ENCODE measurements at places on chromosomes 16 and 17.

DNA sequence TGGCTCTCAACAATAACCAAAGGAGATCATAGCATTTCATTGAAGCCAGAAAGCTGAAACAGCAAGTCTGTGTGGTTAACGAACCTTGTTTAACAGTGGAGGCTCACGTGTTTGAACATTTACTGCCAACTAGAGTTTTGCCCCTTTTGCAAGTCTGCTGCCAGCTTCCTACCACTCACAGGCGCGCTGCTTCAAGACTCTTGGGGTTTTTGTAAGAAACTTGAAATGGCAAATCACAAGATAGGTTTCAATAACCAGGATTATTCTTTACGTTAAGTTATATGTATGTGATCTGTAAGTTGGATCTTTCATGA, 1.2 kb downstream of the SNTB2 start:
- DNase-seq: peak; percentile 29

GRCh38 chr17:63246344-63246743, 199.8 kb downstream of the CYB561 start:
- DNase-seq: no peak

GRCh38 chr17:32117399-32117798, 24.9 kb upstream of the RHOT1 start:
- DNase-seq: peak; percentile 57

- DNase-seq: no peak
Observed at GRCh38 chr17:5344914-5345313, 62.8 kb downstream of the RABEP1 start.

DNA sequence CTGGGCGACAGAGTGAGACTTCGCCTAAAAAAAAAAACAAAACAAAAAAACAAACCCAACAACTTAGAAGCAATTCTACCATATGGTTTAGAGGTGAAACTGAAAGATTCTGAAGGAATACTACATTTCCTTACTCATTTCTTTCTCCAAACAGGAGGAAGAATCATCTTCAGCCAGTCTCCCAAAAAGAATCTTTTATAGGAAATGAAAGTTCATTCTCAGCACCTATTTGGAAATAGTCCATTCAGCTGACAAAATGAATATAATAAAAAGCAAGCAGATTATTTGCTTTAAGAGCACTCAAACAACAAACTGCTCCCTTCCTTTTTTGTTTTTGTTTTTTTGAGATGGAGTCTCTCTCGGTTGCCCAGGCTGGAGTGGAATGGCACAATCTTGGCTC, 17.7 kb downstream of the GRB2 start:
- no peak for DNase-seq

DNA sequence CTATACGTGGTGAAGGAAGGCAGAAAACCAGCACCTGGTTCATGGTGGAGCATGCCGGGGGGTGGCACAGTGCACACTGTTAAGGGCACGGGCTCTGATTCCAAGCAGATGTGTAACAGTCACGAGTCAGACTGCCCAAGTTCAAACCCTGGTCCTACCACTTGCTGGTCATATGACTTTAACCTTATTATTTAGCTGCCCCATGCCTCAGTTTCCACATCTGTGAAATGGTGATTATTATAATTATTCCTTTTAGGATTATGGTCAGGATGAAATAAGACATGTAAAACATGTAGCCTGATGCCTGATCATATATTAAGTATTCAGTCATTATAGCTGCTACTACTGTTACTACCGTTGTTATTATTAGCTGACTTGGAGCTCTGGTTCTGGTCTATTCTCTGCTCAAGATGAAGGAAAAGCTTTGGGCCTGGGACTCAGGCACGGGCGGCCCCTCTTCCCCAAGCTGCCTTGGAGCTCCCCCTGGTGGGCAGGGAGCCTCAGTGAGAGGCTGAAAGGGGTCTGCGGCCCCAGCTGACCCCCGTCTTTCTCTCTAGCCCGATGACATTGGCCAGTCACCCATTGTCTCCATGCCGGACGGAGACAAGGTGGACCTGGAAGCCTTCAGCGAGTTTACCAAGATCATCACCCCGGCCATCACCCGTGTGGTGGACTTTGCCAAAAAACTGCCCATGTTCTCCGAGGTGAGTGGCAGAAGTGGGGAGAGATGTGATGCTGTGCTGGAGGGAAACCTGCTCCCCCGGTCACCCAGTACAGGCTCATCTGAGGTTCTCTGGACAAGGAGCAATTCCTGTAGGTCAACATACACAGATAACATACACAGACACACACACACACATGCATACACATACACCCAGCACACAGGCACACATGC, 14.0 kb downstream of the NR1D1 start:
- DNase-seq: peak; percentile 55

- DNase-seq: no peak
Observed at GRCh38 chr17:40139566-40140058, 725 bp upstream of the CASC3 start.

DNA sequence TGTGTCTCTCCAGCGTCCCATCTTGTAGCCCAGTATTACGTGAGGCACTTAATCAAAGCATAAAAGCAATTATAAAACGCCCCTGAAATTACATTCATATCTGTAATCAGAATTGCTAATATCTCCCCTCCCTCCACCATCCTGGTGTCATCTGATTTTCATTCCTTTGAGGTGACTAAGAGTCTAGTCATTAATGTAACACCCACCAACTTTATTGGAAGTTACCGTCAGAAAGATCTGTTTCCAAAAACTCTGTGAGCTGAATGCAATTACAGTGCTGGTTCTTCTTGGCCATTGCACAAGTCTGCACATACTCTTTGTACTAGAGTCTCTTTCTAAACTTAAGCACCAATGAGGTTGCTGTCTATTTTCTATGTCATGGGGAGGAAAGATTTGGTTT, 12.5 kb upstream of the MAF start:
- no peak for DNase-seq

All from NCI-H2081 (cell line).